ENCODE measurements at places on chromosomes 16 and 17. TPM values are rescaled to one million over a fixed set of nuclear protein-coding genes. Genes with fewer than 3 reads are reported as not detected.

GRCh38 chr16:55647343-55647742, 8.4 kb upstream of the SLC6A2 start:
- DNase-seq = no peak

DNA sequence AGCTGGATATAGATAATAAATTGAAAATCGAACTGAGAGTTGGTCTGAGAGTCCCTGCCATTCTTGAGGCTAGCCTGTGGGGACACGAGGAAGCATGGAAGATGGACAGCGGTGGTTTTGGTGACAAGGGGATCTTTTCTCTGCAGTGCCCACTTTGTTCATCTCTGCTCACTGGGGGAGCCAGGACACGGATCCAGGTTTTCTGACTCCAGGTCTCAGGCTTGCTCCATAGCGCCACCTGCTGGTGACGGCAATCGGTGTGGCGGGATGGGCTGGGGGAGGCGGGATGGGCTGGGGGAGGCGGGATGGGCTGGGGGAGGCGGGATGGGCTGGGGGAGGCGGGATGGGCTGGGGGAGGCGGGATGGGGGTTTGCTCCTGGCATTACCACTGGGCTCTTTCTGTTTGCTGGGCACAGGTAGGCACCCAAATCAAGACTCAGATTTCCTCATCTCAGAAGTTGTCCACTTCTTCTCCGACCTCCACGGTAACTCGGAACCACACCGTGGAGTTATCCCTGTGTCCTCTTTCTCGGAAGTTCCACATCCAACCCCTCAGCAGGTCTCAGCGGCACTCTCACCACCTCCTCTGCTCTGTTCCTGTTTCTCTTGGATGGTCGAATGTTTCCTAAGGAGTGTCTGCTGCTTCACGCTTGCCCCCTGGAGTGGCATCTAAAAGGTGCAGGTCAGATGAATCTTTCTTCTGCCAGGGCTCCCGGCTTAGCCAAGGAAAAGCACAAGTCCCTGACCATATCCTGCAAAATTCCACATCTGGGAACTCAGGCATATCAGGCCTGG, 142.4 kb downstream of the CYLD start:
- DNase-seq = no peak

- DNase-seq = no peak
Observed at GRCh38 chr16:50178491-50178941, 25.4 kb downstream of the TENT4B start.

DNA sequence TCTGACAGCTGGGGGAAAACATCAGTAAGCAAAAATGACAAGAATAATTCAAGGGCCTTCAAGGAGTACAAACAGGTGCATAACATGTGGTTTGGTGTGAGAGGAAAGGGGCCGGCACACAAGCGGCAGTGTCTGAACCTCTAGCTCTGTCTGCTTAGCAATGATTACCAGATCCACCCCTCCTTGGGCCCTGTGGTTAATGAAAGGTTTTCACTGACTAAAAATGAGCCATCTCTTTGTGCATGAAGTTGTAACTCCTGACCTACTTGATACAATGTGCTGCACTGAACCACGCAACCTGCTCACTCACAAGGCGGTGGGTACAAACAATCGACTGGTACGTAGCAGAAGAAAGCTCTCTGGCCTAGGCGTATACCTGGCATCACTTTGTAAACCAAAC, 15.1 kb downstream of the FAM117A start:
- no peak for DNase-seq

DNA sequence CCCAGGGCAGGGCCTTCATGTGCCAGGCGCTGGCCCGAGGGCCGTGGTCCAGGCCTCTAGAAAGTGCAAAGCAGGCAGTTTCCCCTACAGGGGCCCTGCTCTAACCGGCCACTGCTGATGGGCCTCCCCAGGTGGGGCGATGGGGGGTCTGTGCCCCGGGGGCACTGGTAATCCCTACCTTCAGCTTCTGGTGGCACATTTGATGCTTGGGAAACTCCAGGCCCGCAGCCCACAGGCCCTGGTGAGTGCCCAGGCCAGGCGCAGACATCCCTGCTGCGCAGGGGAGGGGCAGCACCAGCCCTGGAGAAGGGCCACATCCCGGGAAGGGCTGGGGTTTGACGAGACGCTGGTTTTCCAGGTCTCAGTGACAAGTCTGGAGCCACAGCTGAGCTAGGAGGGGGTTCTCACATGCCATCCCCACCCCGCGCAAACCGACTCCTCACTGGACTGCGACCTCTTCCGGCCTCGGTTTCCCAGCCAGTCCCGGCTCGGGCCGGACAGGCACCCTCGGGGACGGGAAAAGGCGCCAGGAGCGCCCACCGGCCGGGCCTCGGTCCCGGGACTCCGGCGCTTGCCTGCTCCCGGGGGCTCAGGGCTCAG, 1.6 kb downstream of the DOC2B start:
- DNase-seq = no peak

DNA sequence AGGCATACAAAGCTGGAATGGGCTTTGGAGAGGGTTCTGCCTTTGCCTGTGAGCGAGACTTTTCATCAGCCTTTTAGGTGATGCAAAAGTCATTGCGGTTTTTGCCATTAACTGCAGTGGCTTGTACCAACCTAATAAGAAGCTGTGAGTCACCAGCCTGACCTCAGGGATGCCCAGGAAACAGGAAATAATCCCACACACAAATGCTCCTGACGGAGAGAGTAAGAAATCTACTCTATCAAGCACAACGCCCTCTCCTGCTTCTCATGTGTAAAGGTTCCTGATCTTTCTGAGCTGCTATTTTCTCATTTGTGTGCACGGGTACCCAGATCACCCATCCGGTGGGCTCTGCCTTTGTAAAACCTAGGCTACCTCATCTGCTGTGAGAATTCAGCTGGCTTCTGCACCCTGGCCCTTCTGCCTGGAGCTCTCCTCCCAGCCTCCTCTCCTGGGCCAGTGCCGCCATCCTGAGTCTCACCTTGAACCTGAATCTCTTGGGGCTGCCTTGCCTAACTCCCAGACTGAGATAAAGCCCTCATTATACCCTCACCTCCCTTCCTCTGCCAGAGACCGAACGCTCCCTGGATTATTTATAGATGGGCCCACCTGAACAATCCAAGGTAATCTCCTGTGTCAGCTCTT, 299.7 kb downstream of the C16orf95 start:
- peak; percentile 22 for DNase-seq

DNA sequence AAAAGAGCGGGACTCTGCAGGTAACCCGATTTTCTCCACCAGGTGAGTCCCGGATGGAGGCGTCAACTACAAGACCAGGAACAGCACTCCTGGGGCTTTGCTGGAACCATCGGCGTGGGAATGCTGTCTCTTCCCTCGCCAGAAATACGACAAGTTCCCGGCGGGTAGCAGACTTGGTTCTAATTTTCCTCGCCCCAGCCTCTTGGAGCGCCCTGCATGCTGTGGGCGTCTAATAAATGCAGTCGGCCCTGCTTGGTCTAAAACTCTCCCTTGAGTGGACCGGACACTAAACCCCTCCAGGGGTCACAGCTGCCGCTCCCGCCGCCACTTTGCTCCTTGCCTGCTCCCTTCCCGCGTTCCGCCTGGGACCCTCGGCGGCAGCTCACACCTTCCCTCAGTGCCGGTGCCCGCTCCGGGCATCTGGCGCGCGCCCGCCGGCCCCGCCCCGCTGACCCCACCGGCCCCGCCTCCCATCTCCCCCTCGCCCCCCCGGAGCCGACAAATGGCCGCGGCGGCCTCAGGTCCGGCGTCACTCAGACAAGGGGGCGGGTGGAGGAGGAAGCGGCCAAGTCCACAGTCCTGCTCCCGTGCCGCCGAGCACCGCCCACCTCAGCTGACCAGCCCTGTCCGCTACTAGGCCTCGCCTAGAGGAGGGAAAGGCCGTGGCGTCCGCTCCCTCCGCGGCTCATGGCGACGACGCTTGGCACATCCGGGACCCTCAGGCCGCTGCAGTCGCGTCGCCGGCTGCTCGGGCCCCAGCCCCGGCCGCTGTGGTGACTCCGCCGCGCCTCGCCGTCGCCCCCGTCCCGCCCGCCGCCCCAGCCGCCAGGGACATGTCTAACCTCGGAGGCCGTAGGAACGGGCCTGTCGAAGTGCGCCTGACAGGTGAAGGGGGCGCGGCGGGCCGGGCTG, 65.8 kb downstream of the KPNA2 start:
- DNase-seq = peak; percentile 97

HBQ1 gene
- not detected for total RNA-seq

RND2 gene
- total RNA-seq = 2.6 TPM

FNDC8 gene
- not detected for total RNA-seq

ZACN gene
- 0.55 TPM for total RNA-seq

MAP2K6 gene
- total RNA-seq = 4.6 TPM

RAI1 gene
- total RNA-seq = 31.9 TPM

TBC1D26 gene
- 0.66 TPM for total RNA-seq

CTRB2 gene
- not detected for total RNA-seq

PPP1R27 gene
- total RNA-seq = not detected

All from sigmoid colon (tissue), 7 donors.